ENCODE measurements at places on chromosomes 16 and 17. TPM values are rescaled to one million over a fixed set of nuclear protein-coding genes. Genes with fewer than 3 reads are reported as not detected.

Gene SDF2
- total RNA-seq: 41.1 TPM

Gene TBX4
- not detected for total RNA-seq

Gene HOXB8
- 13.1 TPM for total RNA-seq

Gene CCDC144A
- total RNA-seq: 2.5 TPM

Gene GINS3
- total RNA-seq: 22.2 TPM

Measured in A673 (cell line).